ENCODE measurements at places on chromosomes 4 and X.
A peak's percentile ranks its signal among the peaks of the same experiment; 100 is the strongest.

DNA sequence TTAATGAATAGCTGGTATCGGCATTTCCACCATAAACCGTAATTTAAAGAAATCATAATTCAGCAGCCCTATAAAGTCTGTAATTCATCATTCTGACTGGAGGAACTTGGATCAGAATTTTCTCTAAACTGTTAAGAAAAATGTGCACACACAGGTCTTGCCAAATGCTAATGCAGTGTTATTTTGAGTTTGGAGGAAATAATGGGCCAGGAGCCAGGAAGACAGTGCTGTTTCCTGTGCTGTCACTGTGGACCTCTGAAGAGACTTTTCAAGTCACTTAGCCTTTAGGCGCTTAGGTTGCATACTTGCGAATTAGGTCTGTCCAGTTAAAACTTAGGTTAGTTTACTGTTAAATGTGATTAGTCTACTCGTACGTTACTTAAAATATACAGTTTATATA, 137.5 kb upstream of the ANXA3 start:
- peak; percentile 50 for DNase-seq

- no peak for DNase-seq
Observed at GRCh38 chrX:8887004-8887403, 85.8 kb upstream of the FAM9A start.

- DNase-seq: no peak
Observed at GRCh38 chrX:43682726-43683125, 26.6 kb downstream of the MAOA start.

DNA sequence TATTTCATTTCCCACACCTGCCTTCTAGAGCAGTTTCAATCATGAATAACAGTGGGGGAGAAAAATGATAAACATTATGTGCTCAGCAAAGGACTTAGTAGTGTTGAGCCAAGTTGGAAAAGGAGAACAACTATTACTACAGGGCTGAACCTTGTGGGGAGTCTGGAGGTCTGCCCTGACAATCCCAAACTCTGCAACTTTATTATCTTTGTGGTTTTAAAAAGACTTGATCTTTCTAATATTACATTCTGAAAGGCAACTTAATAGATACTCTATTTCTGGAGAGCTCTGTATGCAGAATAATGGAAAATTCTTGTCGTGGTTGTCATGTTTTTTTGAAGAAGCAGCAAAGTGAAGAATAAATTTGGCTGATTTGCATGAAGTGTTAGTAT, 116.1 kb downstream of the SPCS3 start:
- DNase-seq: no peak

DNA sequence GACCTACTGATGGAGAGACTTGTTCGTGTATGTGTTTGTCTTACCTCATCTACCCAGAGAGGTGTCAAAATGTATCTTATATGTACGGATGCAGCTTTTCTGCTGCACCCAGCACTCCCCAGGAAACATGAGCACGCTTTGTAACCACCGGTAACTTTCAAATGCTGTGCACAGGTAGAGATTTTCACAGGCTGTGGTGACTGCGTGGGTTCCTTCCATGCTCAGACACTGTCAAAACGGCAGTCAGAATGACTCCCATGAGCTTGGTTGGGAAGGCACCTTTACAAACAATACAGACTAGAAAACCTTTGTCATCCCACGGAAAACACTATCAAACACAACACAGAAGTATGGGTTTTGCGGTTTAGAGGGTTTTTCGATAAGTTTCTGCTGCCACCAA, 28.2 kb downstream of the F11 start:
- DNase-seq: no peak

DNA sequence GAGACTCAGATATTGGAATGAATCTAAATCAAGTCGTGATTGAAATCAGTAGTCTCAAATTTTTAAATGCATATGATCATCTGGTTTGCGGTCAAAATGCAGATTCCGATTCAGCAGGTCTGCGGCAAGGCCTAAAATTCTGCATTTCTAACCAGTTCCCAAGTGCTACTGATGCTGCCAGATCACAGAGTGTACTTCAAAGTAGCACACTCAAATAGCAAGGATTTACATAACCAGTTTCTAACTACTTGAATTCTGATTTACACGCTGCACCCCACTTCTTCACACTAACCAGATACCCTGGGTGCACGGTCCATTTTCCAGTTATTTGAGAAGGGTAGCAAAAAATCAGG, 752 bp downstream of the MBTPS2 start:
- DNase-seq: no peak

GRCh38 chr4:30122711-30123110, 597.5 kb upstream of the PCDH7 start:
- no peak for DNase-seq

- peak; percentile 2 for DNase-seq
Observed at GRCh38 chr4:108029016-108029720, 39.5 kb downstream of the HADH start.

- DNase-seq: peak; percentile 79
Observed at GRCh38 chr4:133320576-133321170, 171.6 kb downstream of the PCDH10 start.

GRCh38 chrX:39336671-39337311, 535.5 kb downstream of the MID1IP1 start:
- peak; percentile 2 for DNase-seq
